ENCODE measurements at places on chromosomes 4 and X. TPM values are rescaled to one million over a fixed set of nuclear protein-coding genes. Genes with fewer than 3 reads are reported as not detected.

GRCh38 chr4:156539376-156539775 is 432.2 kb downstream of the PDGFC start:
- DNase-seq = no peak

DNA sequence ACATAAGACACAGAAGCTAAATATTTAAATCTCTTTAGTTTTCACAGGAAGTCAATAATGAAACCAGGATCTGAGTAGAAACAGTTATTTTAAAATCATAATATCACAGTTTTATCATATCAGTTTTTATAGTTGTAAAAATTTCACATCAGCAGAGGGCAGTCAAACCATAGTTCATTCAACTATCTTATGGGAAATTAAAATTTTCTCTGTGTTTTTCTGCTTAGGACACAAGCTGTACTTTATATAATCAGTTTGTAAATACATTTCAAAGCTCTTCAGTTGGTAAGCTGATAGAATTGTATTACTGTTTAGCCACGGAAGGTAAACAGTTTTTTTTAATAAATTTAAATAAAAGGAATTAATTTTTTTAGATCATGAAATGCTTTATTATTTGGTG is 204.8 kb upstream of the NUDT6 start:
- DNase-seq = no peak

- DNase-seq = no peak
These were observed 11.4 kb upstream of the PARM1 start for GRCh38 chr4:74921490-74921889.

MGST2 gene
- 69.1 TPM for polyA plus RNA-seq
